SJCRH30 (cell line): ENCODE measurements at places on chromosomes 16 and 17. TPM values are rescaled to one million over a fixed set of nuclear protein-coding genes. Genes with fewer than 3 reads are reported as not detected.

ORC6 gene
- total RNA-seq: 75.4 and 77.1 TPM in 2 replicates

STH gene
- 0.43 TPM in 1 of 2 replicates, not detected in the other for total RNA-seq

PPM1D gene
- total RNA-seq: 10.8 TPM in 2 replicates

ABCC6 gene
- total RNA-seq: 1.5 and 1.7 TPM in 2 replicates

RAD51D gene
- total RNA-seq: 8.2 and 9.7 TPM in 2 replicates

KCNJ12 gene
- 0.20 and 0.40 TPM in 2 replicates for total RNA-seq

DNA sequence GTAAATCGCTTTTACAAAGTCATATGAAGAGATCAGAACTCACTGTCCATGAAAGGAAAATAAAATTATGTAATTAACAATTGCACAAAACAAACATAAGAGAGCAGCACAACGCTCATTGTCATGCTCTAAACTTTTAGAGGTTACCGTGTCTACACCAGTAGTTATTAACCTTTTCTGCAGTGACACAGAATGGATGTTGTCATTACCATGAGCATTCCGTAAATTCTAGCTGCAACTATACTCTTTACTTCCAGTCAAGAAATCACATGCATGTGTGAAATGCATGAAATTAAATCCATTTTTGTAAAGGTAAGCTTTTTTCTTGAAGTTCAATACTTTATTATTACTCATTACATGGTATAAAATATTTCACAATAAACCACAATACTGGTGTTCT, 38.2 kb downstream of the USP32 start:
- no peak for DNase-seq

DNA sequence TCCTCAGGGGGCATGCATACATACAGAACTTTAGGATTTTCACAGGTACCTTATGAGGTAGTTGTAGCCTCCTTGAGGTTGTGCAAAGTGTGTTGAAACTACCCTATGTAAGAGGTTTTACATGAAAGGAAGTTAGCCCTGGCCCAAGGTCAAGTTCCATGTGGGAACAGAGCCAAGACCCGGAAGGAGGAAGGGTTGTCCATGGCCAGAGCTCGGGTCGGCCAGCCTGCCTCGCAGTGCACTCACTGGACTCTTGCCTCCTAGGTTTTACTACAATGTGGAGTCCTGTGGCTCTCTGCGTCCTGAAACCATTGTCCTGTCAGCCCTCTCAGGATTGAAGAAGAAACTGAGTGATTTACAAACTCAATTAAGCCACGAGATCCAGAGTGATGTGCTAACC, 8.2 kb downstream of the POLR2C start:
- DNase-seq: no peak

DNA sequence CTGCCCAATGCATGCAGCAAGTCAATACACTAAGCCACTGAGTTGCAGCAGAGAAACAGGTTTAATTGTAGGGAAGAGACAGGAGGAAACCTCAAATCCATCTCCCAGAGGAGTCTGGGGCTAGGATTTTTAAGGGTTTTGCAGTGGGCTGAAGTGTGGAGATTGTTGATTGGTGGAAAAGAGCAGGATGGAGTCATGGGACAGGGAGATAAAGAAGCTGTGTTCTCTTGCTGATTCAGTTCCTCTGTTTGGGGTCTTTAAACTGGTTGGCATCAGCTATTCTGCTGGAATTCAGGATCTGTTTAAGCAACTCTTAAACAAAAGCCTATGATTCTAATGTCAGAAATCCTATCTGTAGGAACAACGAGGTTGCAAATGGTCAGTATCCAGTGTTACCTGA, 180.8 kb upstream of the CACNG3 start:
- DNase-seq: no peak

GRCh38 chr17:48506246-48506645, 24.6 kb downstream of the HOXB1 start:
- DNase-seq: no peak

DNA sequence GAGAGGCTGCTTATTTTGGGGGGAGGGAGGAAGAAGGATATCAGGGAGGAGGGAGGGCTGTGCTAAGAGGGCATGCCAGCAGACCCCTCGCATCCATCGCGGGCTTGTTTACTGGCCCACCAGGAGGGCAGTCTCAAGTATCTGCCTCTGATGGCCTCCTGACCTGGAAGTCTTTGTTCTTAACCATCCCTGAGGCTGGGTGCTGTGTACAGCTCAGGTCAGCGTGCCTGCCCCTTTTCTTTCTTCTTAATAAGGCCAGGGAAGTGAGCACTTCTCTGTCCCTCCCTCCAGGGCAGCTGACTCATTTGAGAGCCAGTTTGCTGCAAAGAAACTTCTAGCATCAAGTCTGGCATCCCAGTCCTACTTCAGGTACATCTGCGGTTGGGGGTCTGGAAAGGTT, 157.0 kb downstream of the CCDC182 start:
- DNase-seq: no peak

- DNase-seq: no peak
Measured at GRCh38 chr16:17668386-17668785, 197.6 kb upstream of the XYLT1 start.

GRCh38 chr17:76635039-76635438, 8.5 kb downstream of the ST6GALNAC1 start:
- no peak for DNase-seq

DNA sequence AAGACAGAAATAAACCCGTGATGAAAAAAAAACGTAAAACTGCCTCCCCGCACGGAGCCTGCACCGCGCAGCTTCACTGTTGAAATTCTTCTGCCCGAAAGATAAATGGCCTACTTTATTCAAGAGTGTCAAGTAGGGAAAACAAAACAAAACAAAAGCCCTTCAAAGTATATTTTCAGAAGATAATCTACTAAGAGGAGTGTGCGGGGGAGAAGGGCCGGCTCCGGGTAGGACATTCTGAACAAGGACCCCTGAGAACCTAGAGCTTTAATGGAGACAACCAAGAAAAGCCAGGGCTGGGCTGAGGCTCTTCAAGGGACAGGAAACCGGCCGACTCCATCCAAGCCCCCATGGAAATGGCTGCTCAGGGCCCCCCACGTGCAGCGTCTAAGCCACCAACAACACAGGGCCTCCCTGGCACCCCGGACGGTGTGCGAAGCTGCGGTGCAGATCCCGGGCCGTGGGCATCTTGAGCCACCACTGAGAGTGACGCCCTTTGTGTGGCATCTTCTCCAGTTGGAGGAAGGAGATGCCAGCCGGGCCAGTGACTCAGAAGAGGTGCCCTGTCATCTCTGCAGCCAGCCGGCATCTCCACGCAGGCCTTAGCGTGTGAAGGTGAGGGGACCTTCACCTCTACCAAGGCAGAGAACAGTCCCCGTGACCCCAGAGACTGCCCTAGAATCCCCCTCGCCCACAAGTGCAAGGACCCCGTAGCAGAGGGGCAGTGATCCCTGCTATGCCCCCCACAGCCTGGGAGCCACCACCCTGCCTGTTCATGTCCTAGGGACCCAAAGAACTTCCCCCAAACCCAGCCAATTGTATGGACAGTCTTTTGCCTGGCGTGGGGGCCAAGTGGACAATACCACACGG, 250.8 kb downstream of the C16orf95 start:
- no peak for DNase-seq

DNA sequence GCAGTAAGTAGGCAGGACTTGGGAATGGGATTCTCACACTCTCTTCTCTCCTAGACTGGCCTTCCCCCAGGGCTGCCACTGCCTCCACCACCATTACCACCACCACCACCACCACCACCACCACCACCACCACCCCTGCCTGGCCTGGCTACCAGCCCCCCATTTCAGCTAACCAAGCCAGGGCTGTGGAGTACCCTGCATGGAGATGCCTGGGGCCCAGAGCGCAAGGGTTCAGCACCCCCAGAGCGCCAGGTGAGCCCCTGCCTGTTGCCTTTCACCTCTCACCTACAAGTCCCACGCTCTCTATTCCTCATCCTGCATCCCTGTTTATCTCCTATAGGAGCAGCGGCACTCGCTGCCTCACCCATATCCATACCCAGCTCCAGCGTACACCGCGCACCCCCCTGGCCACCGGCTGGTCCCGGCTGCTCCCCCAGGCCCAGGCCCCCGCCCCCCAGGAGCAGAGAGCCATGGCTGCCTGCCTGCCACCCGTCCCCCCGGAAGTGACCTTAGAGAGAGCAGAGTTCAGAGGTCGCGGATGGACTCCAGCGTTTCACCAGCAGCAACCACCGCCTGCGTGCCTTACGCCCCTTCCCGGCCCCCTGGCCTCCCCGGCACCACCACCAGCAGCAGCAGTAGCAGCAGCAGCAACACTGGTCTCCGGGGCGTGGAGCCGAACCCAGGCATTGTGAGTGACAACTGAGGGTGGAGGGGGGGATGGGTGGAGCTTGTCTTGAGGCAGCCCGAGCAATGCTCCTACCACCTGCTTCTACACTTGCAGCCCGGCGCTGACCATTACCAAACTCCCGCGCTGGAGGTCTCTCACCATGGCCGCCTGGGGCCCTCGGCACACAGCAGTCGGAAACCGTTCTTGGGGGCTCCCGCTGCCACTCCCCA, 7.9 kb upstream of the TMEM88 start:
- DNase-seq: no peak

DNA sequence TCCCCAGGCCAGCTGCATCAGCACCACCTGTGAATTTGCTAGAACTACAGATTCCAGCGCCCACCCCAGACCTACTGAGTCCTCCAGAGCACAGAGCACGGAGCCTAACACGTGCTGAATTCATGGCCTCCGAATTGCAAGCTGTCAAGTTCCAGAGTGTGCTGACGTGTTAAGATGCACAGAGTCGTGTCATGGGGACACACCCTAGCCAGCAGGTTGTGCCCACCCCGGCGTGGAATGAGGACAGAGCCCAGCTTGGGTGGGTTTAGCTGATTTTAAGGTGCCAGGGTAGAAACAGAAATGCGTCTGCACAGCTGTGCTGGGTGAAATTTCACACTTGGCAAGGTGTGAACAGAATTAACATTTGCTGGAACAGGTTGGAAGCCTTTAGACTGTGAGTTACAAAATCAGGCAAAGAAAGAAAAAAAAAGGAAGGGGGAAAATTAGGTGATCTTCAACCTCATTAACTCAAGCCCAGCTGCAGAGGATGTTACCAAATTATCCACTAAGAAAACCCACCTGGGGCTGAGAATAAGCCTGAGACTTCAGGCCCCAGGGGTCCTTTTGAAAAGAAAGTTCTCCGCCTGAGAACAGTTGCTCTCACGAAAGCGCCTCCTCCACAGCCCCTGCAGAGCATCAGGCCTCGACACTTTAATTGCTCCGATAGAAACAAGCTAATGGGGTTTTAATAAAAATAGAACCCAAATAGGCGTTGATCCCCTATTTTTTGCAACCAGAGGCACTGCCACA, 27.1 kb downstream of the GINS3 start:
- no peak for DNase-seq

DNA sequence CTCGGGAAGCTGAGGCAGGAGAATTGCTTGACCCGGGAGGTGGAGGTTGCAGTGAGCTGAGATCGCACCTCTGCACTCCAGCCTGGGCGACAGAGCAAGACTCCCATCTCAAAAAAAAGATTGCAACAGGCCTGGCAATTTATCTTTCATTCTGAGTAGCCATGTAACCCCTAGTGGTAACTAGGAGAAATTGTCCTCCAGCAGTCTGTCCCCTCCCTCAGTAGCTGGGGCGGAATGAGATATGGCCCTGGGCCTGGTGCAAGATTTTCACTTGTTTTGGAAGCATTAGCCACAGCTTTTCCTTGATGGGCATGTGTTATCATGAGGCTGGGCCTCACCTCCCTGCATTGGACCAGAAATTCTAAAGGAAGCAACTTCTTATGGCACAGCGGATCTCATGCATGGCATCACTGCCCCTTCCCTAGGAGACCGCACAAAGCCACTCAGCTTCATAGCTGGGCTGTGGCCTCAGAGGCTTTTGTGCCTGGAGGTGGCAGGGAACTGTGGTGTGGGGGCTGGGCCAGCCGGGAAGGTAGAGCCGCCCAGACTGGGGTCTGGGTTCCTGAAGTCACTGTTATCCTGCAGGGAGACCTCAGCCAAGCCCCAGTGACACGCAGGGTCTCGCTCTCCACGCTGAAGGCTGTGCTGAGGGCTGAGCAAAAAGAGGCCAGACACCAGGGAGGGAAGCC, 13.4 kb downstream of the NATD1 start:
- DNase-seq: peak; percentile 51

- no peak for DNase-seq
Measured at GRCh38 chr16:4695473-4696171, 2.3 kb downstream of the NUDT16L1 start.

DNA sequence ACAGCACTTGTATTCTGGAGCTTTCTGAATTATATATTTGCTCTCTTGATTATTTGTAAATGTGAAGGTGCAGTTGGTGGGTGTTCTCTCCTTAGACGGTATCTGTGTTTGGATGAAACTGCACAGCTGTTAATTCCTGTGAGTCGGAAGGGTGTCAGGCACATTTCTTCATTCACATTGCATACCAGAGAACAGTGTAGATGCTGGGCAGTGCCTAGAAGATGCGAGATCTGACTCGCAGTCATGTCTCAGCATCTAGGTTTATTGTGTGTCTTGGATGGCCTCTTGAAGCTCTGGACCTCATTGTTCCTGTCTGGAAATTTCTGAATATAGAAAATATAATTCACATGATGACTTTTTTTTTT, 61.2 kb downstream of the CLEC16A start:
- no peak for DNase-seq

GRCh38 chr17:286571-286970, 66.0 kb downstream of the RPH3AL start:
- no peak for DNase-seq

GRCh38 chr17:8680466-8681169, 50.1 kb upstream of the MYH10 start:
- no peak for DNase-seq

DNA sequence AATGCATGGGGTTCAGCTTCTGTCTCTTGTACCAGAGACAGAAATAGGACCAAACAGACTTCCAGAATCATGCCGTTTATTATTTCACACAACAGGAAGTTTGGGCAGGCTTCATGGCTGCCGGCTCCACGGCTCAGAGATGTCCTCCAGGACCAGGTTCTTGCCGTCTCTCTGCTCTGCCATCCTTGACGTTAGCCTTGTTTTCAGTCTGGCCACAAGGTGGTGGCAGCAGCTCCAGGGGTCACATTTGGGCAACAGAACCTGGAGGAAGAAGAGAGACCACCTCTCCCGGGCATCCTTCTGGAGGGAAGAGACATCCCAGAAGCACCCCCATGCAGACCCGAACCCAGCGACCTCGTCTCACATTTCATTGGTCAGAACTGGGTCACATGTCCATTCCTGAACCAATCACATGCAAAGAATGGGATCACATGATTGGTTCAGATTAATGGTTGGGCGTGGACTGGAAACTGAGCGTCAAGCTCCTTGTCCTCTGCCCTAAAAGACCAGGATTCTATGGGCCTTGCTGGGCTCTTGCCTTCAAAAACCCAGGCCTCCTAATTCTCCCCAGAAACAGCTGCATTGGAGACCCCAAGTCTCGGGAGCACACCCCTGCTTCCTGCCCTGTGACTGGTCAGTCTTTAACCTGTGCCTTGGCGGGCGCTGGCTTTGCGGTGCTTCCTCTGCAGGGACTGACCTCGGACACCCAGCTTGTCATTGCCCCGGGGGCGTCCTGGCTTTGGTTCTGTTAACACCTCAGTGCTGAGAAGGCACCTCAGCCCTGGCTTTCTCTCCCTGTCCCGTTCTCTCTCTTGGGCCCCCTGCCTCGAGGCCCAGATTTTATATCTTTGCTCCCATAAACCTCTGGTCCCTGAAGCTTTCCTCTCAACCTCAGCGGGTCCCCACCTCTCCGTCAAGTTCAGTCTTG, 63.3 kb downstream of the IRF8 start:
- DNase-seq: no peak

GRCh38 chr16:12046651-12047050, 70.1 kb downstream of the SNX29 start:
- no peak for DNase-seq
